ENCODE measurements at places on chromosomes 5 and 9. TPM values are rescaled to one million over a fixed set of nuclear protein-coding genes. Genes with fewer than 3 reads are reported as not detected.

DNA sequence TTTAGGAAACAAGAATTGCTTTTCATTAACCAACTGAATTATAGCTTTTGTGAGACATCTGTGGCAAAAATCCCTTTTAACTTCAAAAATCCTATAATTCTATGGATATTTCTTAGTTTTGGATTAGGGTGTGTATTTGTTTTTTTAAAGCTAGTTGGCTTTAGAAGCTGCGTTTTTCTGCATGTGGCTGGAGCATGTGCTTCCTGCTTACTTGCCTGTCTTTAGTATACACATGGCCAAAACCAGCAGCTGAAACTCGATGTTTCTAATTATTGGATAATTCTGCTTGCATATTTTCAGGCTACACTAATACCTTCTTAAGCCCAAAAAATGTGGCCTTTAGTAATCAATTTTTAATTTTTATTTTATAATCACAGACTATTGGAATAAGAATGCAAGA is 8.9 kb downstream of the RECK start:
- DNase-seq: no peak

- peak; percentile 52 for DNase-seq
Measured at GRCh38 chr5:74105126-74105780, 479.3 kb downstream of the ARHGEF28 start.

DNA sequence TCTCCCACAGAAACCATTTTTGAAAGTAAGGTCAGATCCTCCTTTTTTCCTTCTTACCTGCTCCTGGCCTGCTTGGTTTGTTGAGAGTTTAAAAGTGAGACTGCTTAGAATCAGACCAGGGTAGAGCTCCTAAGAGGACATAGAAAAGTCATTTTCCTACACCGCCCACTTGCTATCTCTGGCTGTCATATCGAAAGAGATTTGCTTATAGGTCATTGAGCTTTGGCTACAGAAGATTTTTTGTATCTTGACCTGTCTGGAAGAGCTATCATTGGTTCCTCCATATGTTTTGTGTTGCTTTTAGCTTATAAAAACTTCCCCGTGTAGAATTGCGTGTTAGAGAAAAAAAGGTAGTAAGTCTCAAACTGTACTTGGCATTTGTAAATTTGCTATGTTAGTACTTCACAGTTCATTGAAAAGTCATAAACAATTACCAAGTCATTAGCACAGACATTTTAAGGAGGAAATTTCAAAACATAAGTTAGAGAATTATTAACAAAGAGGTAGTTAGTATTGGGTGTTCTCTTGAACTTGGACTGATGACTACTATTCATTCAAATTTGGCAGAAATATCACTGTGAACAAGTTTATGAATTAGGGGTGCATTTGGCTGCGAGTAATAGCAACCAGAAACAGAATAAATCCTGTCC is 96.6 kb downstream of the MAN2A1 start:
- DNase-seq: no peak

DNA sequence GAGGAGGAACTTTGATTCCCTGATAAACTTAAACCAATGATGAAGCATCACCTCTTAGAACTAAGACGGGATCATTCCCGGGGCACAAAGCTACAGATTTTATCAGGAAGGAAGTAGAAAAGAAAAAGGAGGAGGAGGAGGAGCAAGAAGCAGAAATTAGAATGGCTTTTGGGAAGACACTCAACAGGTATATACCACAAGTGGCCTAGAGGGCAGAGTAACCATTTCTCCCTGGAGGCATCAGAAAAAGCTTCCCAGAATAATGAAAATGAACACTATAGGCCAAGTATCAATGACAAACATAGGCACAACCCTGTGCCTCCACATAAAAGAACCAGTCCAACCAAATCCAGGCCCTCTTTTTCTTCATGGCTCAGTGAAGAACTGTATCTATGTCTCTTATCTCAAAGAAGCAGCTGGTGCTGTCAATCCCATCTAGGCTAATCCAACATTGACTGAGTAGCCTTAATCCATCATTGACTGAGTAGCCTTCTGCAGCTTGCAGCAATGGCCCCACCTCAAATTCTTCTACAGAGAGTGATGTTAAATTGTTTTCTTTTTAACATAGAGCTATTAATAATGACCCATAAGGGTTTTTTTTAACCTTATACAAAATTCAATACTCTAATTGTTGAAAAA is 178.8 kb upstream of the KIF2A start:
- DNase-seq: no peak

- DNase-seq: no peak
Measured at GRCh38 chr9:117305454-117305853, 109.4 kb downstream of the ASTN2 start.

- DNase-seq: no peak
Measured at GRCh38 chr5:83494666-83495065, 23.1 kb downstream of the VCAN start.

ABO gene
- total RNA-seq: 1.2 TPM

TRIM36 gene
- 0.15 TPM for total RNA-seq

GRCh38 chr5:9698125-9698826 is 68.1 kb upstream of the TAS2R1 start:
- no peak for DNase-seq

All from PC-9 (cell line).